ENCODE measurements at places on chromosomes 1 and 21.

DNA sequence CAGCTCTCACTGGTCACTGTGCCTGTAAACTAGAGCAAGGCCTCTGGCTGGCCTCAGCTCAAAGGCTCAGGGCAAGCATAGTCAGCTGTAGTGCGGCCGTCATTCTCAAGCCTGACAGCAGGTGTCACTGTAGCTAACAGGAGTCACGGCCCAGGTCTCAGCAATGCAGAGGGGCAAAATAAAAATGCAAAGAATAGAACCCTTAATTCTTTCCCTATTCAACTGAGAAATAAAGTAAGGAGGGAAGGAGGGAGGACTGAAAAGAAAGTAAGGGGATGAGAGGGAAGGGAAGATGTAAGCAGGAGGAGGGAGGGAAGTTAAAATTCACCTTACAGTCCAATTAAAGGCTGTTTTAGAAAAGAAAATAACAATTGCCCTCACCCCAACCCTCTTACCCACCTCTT, 106.1 kb downstream of the KIAA0319L start:
- DNase-seq, result peak; percentile 47

GRCh38 chr21:44892536-44893277, 19.2 kb upstream of the PTTG1IP start:
- DNase-seq, result peak; percentile 59

DNA sequence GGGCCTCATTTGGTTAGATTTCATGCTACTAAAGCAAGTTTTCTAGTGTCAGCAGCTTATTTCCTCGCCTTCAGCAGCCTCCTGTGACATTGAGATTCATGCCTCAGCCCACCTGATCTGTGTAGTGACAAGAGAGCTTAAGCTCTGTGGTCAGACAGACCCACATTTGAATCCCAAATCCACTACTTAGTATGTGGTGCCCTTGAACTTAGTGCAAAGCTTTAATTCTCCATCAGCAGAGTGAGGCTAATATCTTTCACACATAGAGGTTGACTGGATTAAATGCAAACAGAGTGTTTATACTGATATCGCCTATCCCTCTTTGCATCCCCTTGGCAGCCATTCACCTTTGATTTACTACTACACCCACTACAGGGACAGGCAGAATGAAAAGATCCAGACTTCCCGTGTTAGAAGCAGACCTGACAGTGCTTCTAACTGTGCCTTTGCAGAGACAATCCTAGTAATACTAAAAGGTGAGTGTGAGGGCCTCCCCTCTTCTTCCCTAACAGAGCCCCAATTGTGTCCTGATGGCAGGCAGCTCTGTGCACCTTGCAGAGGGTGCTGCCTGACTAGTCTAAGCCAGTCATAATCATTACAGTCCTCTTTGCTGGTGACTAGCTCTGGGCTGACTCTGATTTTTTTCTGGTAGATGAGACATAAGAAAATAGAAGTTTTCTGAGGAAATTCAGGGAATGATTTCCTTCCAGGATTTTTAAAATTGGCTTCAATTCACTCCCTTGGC, 264.0 kb downstream of the CTH start:
- no peak for DNase-seq

DNA sequence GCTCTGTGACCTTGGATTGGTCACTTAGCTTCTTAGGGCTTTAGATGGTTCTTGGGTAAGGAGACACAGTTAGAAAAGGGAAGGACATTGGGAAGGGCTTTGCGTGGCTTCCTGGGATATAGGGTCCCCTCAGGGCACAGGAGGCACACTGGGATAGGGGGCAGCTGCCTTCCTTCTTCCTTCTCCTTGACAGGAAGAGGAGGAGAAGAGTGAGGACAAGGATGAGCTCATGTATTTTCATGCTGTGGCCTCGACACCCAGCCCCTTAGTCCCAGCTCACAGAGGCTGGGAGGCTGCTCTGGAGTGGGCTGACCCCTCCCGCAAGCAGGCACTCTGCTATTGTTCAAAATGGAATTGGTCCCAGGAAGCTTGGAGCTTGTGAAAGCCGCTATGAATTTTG, 45.7 kb upstream of the POU3F1 start:
- DNase-seq, result no peak

DNA sequence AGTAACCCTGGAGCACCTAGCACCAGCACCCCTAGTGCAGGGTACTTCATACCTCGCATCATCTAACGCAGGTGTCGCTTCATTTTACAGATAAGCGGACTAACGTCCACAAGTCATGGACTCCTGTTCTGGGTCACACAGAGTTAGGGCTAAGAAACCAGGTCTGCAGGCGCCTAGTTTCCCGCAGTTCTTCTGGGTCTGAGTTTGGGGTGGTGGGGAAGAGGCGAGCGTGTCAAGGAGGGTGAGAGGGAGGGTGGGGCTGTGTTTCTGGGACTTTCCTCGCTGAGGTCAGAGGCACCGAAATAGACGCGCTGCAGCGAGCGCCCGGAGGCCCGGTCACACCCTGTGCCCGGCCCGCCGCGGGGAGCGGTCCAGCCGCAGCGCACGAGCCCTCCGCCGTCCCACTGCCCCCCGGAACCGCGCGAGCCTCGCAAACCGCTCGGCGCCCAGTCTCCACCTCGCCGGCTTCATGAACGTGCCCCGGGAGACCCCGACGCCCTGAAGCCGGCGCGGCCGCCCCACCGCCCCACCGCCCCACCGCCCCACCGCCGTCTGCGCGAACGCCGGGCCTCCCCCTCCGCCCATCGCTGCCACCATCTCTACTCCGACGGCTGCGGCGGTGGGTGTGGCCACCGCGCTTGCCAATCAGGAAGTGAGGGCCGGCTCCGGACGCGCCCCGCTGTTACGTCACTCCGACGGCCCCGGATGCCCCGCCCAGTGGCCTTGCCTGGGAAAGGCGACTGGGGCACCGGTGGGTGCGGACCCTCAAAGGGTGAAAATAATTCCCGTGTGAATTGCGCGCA, 12.3 kb downstream of the IFI6 start:
- peak; percentile 59 for DNase-seq

DNA sequence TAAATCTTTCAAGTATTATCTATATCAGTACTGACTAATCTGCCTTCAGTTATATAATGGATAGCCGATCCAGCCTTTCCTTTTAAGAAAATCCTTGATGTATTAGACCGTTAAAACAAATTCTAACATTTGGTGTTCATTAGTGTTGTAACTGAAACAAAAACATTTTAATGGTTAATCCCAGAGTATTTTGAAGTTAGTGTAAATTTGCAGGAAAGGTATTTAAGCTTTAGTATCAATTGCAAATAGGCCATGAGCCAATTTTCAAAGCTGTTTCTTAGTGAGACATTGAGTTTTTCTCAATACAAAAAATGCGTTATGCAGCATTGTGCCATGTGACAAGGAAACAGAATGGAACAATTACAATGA, 29.6 kb downstream of the DISP1 start:
- no peak for DNase-seq

DNA sequence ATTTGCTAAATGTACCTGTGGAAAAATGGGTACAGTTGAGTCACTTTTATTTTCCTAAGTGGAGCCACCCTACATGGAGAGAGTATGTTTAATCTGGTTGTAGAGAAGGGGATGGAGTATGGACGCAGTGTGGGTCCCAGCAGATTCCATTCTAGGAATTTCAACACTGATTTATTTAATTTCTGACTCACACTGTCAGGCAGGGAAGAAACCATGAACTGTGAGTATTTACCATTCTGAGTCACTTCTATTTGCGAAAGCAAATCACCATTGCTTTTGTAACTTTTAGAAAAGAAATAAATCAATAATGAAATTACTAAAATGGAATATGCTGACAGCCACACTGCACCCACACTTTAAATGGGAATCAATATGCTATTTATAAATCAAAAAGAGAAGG, 339.0 kb downstream of the DSCAM start:
- no peak for DNase-seq

Measured in stimulated activated CD8-positive, alpha-beta memory T cell treated with anti-CD3 and anti-CD28 coated beads, Interleukin-15, amount 100 ng/mL, for 24 hours (primary cell).